Karpas-422 (cell line): ENCODE measurements at places on chromosomes 3 and 15.

- no peak for DNase-seq
Measured at GRCh38 chr3:139957844-139958243, 22.9 kb downstream of the CLSTN2 start.

DNA sequence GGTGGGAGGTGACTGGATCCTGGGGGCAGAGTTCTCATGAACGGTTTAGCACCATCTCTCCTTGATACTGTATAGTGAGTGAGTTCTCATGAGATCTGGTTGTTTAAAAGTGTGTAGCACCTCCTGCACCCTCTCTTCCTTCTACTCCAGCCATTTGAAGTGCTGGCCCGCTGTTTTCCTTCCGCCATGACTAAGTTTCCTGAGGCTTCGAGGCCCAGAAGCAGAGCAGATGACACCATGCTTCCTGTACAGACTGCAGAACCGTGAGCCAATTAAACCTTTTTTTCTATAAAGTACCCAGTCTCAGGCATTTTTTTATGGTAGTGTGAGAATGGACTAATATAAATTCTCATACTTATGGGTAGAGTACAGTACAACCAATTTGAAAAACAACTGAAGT, 123.6 kb upstream of the BHLHE40 start:
- no peak for DNase-seq

- DNase-seq: peak; percentile 75
Measured at GRCh38 chr3:15812183-15812582, 14.4 kb upstream of the ANKRD28 start.

- DNase-seq: peak; percentile 93
Measured at GRCh38 chr3:143428294-143428693, 308.7 kb downstream of the CHST2 start.

- DNase-seq: no peak
Measured at GRCh38 chr15:63874616-63875015, 40.9 kb upstream of the HERC1 start.
